NCI-H1092 treated with DMSO at 0.1 percent for 48 hours (cell line): ENCODE measurements at places on chromosomes 5 and 9.

DNA sequence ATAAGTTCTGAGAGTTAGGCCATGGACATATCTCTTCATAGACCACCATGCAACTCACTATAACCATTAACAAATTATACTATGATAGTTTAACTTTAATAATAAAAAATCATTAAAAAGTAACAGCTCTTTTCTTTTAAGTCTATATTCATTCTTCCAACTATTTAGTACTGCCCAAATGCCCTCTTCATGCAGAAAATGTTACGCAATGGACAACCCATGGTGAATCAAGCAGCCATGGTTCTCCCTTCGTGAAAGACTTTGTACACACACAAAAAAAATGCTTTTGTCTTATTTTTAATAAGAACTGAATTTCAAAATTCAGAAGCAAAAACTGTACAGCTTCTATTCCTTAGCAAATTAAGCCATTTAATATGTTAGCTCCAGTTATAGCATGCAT, 401.1 kb downstream of the EFNA5 start:
- DNase-seq: no peak

DNA sequence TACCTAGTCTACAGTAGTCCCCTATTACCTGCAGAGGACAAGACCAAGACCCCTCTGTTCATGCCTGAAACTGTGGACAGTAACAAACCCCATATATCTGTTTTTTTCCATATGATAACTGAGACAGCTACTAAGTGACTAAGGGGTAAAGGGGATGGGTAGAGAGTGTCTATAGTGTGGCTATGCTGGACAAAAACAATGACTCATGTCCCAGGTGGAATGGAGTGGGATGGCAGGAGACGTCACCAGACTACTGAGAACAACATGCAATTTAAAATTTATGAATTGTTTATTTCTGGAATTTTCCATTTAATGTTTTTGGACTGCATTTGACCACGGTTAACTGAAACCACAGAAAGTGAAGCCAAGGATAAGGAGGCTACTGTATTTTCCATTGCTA, 171.8 kb downstream of the AGTPBP1 start:
- no peak for DNase-seq

DNA sequence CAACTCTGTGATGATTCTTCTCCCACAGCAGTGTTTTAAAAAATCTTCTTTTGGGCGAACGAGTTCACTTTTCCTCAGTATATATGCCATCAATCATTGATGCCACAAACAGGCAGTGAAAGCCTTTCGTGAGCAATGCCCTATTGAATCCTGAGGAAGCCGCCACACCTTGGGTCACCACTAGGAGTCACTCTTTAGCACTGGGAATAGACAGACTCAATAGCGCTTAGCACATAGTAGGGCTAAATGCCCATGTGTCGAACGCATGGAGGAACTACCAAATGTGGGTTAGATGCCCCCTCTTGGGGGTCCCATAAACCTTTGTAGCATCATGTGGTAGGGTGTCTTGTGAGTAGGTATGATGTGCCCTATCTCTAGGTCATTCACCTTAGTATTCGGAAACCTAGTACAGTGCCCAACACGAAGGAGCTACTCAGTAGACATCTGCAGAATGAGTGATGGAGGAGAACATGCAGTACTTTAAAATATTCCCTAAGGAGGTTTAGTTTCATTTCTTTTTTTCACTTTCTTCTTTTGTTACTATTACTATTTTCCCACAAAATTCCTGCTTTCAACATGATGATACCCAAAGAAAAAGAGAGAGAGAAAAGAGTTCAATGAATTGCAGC, 603.7 kb downstream of the BNC2 start:
- DNase-seq: no peak

DNA sequence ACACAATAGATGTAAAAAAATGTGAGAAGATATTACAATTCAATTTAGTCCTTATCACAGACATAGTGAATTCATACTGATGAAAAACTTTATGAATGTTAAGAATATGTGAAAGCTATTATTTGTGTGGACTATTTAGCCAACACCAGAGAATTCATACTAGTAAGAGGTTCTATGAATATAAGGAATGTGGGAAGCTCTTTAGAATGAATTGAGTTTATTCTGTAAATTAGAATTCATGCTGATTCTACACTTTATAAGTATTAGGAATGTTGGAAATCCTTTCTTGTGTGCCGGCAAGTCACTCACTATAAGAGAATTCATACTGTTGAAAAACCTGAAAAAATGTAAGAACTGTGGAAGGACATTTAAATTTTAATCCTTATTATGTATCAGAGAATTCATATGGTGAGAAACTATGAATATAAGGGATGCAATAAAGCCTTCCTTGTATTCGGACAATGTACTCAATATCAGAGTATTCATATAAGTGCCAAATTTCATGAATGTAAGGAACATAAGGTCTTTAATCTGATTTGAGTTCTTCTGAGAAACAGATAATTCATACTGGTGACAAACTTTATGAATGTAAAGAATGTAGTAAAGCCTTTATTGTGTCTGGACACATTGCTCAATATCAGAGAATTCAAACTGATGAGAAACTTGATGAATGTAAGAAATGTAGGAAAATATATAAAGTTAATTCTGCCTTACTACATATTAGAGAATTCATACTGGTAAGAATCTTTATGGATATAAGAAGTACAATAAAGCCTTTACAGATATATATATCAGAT, 21.6 kb upstream of the PCDHA1 start:
- no peak for DNase-seq

GRCh38 chr5:170570476-170570875, 66.7 kb downstream of the KCNIP1 start:
- peak; percentile 34 for DNase-seq

DNA sequence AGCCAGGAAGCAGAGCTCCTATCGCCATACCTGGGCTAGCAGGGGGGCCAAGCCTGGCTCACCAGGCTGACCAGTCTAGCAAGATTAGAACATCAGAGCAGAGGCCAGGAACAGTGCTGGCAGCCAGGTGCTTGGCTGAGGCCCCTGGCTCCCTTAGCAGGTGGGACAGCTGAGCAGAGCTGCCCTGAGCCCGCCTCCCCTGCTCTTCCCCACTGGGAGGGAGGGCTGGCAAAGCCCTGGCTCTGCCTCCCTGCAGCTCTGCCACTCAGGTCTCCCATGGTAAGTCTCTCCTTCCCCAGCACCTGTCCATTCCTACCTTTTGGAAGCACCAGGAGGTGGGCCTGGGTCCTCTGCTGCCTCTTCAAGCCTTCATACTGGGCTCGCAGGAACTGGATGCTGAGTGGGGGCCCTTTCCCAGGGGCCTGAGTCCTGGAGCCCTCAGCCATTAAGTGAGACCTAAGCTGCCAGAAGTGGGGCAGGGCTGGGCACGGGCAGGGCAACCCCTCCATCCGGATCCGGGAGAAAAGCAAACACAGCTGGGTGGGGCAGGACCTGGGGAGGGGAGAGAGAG, 803 bp downstream of the C9orf152 start:
- peak; percentile 22 for DNase-seq

DNA sequence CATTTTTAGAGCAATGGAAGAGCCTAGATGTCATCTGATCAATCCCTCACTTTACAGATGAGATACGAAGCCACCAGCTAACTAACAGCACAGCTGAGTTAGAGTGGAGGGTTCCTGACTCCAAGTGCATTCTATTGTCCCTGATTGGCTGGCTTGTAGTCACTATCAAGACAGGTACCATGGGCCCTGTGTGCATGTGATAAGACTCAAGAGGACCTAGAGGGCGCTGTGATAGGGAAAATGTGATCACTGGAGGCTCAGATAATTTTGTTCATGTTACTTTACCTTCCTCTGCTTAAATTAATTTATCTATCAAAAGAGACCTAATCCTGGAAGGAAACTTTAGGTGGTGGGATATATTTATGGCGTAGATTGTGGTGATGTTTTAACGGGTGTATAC, 19.5 kb upstream of the SNAPC3 start:
- no peak for DNase-seq

DNA sequence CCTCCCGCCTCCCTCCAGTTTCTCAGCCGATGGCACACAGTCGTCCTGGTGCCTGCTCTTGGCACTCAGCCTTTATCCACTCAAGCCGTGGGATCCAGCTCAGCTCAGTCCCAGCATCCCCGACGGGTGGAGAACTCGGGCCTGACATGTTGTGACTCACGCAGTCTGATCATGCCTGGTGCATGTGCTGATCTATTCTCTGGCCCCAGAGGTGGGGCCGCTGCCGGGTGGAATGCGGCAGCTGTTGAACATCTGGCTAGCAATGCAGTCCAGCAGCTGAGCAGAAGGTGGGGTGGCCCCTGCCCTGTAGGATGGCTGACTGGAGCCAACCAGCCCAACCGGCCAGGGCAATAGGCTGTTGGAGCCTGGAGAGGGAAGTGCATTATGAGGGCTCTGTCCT, 1.7 kb upstream of the AIF1L start:
- DNase-seq: no peak

GRCh38 chr9:108001237-108001636, 511.7 kb upstream of the KLF4 start:
- DNase-seq: no peak

DNA sequence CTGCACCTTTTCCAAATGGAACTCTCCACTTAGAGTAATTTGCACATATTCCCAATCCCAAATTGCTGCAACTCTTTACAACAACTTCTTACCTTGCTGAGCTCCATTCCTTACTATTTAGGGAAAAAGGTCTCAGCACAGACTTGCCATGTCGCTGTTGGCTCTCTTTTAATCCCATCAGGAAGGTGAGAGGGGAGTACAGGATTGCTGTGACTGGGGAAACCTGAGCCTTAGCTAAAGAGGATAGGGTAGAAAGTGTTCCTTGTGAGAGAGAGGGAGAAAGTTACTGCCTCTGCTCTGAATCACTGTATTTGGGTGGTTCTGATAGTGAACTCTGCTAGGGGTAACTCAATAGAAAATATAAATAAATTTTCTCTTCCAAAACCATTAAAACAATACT, 43.7 kb upstream of the GABRA1 start:
- DNase-seq: no peak

GRCh38 chr9:1047591-1048230, 2.4 kb upstream of the DMRT2 start:
- no peak for DNase-seq

- no peak for DNase-seq
Observed at GRCh38 chr5:111826064-111826463, 69.1 kb upstream of the NREP start.

- DNase-seq: no peak
Observed at GRCh38 chr9:125884218-125884595, 137.0 kb downstream of the PBX3 start.
